Uterus (tissue), 4 donors: ENCODE measurements at places on chromosomes 7 and 10. TPM values are rescaled to one million over a fixed set of nuclear protein-coding genes. Genes with fewer than 3 reads are reported as not detected.

GRCh38 chr7:124679586-124680225, 85.9 kb downstream of the GPR37 start:
- no peak for DNase-seq

MLXIPL gene
- total RNA-seq, result not detected

- DNase-seq, result no peak
Observed at GRCh38 chr7:135716677-135717238, 11.2 kb downstream of the SLC13A4 start.

XRCC2 gene
- total RNA-seq, result 8.7 TPM

GPC2 gene
- 9.3 TPM for total RNA-seq

GRCh38 chr10:37937864-37938263, 38.6 kb downstream of the ZNF25 start:
- no peak for DNase-seq

- peak; percentile 64 for DNase-seq
Observed at GRCh38 chr10:14751014-14751896, 23.4 kb downstream of the FAM107B start.

DNA sequence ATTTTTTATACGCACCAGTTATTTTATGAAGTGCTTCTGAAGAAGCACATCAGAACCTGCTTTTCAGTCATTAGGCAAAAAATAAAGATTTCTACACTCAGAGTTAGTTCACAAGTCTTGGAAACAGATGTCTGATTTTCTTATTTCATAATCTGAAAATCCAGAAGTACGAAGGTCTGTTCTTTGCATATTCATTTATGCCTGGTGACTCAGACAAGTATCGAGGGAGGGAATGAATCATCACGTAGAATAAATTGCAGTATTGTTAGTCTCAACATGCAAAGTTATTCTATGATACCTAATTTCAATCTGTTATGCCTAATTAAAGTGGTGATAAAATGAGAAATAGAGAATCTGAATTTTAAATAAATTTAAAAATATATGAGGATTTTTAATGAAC, 113.6 kb upstream of the SEM1 start:
- no peak for DNase-seq

GRCh38 chr7:106561666-106562411, 99.1 kb downstream of the CCDC71L start:
- DNase-seq, result no peak

DNA sequence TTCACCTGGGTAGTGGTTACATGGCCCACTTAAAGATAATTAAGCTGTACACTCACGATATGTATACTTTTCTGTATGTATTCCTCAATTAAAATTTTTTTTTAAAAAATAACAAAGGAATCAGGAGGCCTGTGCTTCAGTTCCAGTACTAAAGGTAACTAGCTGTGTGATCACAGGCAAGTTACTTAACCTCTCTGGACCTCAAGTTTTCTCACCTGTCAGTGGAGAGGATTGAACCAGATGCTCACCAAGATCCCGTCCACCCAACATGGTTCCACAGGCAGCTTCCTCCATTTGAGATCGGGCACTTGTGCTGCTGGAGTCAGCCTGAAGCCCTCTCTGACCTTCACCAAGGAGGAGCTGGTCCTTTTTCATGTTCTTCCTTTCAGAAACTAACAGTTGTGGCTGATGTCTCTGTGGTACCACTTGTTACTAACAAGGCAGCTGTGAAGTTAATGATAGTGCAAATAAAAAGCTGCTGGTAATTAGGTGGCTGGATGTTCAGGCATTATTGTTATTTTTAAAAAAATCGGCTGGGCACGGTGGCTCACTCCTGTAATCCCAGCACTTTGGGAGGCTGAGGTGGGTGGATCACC, 29.4 kb upstream of the SMNDC1 start:
- no peak for DNase-seq

DNA sequence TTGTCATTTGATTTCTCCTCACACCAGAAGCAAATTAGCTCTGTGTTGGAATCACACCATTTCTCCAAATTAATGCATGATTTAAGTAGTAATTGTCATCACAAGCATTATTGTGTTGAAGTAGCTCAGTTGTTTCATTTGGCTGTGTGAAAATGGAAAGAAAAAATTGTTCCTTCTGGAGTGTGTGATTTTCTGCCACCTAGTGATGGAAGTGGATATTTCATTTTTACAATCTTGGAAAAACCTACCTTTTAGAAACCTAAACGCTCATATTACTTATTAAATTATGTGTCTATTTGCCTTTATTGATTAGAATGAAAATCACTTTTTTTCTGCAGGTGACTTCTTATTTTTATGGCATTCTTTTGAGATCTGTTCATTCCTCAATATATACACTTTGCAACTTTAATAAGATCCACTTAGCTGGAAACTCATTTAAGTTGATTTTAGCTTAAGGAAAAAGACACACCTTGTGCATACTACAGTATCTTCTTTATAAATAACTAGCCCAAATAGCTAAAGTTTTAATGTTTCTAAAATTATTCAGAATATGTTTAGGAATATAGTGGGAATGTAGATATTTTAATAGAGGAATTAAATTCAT, 50.0 kb downstream of the SRI start:
- DNase-seq, result no peak

SFTPA1 gene
- 0.95 TPM for total RNA-seq

IFIT1 gene
- total RNA-seq, result 13.5 TPM

- DNase-seq, result no peak
Observed at GRCh38 chr7:137916980-137917645, 70.3 kb upstream of the DGKI start.

GRCh38 chr7:130903358-130903974, 169.5 kb upstream of the KLF14 start:
- no peak for DNase-seq

PON2 gene
- 91.0 TPM for total RNA-seq

GRCh38 chr7:132328047-132328620, 248.1 kb downstream of the PLXNA4 start:
- no peak for DNase-seq
